Smooth muscle cell of bladder (primary cell): ENCODE measurements at places on chromosomes 5 and 9. TPM values are rescaled to one million over a fixed set of nuclear protein-coding genes. Genes with fewer than 3 reads are reported as not detected.

PCDHGA10 gene
- total RNA-seq: 4.3 and 5.4 TPM in 2 replicates

SCGB3A2 gene
- not detected in 2 replicates for total RNA-seq

STOML2 gene
- total RNA-seq: 175 and 201 TPM in 2 replicates

GRM6 gene
- not detected in 2 replicates for total RNA-seq

PCDHAC2 gene
- 0.14 and 0.28 TPM in 2 replicates for total RNA-seq
